ENCODE measurements at places on chromosomes 16 and 17.
A peak's percentile ranks its signal among the peaks of the same experiment; 100 is the strongest.

GRCh38 chr17:76504117-76504516 lies 2.9 kb upstream of the RHBDF2 start:
- DNase-seq, result no peak

GRCh38 chr17:55731586-55732250 lies 9.1 kb upstream of the TMEM100 start:
- no peak for DNase-seq

DNA sequence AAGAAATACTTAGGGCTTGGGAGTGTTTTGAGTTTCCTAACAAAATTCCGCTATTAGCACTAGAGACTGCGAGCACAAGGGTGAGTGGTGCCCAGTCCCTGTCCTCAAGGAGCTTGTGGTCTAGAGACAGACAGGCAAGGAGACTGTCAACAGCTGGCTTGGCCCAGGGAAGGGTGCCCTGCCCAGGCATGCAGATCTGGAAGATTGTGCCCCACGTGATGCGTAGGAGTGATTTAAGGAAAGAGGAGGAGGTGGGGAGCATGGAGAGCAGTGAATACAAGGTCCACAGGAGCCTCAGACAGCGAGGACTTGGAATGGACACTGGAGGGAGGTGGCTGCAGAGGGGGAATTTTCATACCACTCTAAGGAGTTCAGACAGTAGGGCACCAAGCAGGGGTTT lies 25.0 kb downstream of the SCPEP1 start:
- DNase-seq, result no peak

DNA sequence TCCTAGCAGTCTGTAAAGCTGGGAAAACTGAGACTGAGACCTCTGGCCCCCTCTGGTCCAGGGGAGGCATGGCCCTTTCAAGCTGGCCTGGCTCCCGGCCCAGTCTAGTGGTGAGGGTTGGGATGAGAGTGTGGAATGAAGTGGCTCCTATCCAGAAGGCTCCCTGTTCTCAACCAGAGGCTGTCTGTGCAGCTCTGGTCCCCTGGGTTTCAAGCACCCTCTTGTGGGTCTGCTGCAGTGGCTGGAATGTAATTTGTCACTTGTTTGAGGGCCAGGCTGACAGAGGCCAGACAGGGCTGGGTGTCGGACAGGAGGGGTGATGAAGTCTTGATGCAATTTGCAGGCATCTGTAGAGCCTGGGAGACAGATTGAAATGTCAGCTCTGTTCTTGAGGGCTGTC lies 22.1 kb upstream of the PHF12 start:
- no peak for DNase-seq

DNA sequence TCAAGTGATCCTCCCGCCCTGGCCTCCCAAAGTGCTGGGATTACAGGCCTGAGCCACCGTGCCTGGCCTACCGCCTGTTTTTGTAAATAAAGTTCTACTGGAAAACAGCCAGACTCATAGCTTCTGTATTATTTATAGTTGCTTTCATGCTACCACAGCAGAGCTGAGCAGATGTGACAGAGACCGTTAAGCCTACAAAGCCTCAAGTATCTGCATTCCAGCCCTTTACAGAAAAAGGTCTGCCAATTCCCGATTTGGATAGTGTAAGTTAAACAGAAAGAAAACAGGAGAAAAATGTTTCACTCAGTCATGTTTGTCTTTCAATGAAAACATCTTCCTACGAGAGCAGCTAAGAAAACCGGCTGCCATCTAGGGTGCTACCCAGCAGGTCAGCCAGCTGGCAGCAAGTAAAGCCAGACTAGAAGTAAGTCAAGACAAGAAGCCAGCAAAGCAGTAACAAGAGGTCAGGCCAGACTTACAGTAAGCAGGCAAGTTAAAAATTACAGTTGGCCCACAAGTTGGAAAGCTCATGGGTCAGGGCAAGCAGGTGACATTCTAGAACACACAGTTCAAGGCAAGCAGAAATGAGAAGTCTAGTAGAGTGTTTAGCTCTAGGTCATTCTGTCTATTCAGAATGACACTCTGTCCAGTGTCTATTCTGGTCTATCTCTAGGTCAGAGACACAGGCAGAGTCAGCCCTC lies 17.7 kb downstream of the NCBP3 start:
- DNase-seq, result no peak

- no peak for DNase-seq
Measured at GRCh38 chr17:68035131-68035522, 408 bp upstream of the KPNA2 start.

DNA sequence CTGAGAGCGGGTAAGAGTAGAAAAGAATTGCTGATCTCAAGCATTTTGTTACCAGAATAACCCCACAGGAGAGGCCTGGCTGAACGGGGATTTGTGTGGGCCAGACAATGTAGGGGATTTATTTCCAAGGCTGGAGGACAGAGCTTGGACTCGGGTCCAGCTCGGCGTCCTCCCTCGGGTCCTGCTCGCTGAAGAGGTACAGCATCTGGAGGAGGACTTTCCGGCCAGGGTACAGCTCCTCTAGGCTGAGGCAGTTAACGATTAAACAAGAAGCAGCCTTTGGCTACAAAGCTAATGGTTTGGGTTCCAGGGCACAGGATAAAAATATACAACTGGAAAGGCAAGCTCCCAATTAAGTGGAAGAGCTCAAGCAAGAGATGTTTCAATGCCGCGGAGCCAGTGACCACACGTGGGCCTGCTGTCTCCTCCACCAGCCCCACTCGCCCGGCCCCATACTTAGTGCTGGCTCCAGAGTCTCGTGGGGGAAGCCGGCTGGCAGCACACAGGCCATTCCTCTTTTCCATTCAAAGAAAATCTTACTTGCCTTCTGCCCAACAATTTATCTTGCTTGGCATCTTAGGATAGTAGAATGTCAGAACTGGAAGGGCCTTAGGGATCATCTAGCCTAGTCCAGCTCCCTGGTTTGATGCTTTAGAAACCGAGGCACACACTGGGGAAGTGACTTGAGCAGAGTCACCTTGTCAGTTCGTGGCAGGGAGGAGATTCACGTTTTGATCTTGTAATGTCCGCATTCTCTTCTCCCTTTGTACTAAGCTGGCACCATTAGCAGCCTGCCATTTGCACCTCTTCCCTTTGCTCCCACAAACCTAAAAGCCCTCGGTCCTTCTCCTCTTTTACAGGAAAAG lies 85.9 kb upstream of the TBX2 start:
- no peak for DNase-seq

DNA sequence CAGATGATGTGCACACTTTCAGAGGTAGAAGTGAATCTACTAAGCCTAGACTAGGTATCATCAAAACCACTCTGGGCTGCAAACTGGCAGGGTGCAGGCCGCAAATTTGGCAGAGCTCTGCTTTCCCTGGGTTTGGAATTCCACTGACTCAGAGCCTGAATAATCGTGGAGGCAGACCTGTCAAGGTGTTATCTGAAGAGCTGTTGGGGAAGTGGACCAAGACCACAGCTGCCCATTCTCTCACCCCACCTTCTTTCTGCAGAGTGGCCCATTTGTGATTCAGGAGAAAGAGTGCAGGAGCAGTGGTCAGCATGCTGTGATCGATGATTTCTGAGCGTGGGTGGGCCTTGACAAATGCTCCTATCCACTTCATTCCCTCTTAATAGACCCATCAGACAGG lies 45.8 kb upstream of the CBLN1 start:
- DNase-seq, result no peak

DNA sequence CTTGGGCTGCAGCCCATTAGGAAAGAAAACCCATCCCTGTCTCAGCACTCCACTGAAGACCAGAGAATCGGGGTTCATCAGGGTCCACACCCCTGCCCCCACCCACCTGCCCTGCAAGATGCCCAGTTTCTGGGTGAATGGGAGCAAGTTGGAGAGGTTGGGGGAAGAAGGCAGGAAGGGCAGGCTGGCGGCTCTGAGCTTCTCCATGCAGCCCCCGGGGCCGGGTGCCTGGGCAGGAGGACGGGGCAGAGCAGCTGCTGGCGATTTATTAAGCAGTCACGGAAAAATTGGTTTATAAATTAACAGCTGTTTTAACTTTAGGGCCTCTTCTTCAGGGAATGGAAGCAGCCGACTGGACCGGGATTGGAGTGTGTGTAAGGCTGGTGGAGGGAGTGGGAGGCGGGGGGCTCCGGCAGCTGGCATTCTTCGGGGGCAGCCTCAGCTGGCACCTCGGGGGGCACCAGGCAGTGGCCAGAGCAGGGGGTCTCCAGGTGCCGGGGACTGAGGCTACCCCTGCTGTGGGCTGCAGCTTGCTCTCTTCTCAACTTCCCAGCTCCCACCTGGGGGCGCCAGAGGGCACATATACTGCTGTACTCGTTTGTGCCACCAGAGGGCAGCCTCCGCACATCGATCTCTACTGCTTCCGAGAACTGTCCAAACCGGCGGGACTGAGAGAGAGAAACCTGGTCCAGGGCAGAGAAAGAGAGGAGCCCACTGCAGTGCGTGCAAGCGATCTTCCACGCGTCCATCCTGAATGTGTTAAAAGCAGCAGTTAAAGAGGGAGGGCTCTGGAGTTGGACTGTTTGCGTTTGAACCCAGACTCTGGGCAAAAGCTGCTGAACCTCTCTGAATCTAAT lies 5.0 kb upstream of the PPP1R1B start:
- DNase-seq, result peak; percentile 84

DNA sequence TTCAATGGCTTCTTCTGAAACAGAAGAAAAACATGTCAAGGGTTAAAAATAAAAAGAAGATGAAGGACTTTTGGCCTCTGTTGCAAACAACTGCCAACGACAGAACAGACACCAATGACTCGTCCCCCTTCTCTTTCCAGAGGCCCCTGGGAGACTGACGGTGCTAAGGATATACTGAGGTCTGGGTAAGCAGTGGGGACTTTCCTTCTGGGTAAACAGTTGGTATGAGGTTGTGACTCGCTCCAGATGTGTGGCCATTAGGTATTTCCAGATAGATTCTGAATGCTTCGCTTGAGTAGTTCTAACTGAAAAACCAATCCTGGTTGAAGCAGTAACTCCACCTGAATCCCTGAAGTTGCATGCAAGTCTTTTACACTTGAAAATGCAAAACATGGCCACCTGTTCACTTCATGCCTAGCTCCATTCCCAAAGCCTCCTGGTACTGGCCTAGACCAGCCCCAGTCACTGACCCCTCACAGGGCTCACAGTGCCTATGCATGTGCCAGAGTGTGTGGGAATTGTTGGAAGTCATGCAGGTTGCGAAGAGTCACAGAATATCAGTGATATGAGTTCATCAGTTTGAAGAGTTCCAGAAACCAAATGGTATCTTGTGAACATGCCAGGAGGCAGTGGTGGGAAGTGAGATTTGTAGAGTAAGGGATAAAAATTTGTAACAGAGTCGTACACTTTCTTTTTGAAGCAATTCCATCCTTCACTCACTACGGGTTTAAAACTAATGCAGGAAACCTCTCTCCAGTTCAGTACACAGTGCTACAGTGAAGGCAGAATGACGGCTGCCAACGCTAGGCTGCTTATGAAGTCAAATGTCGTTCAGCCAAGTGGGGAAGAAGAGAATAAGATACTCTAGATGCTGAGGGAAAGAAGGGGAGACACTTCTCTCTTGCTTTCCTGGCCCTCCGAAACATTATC lies 217.8 kb downstream of the ZFHX3 start:
- no peak for DNase-seq

GRCh38 chr16:28930652-28931051 lies 1.1 kb upstream of the CD19 start:
- no peak for DNase-seq

DNA sequence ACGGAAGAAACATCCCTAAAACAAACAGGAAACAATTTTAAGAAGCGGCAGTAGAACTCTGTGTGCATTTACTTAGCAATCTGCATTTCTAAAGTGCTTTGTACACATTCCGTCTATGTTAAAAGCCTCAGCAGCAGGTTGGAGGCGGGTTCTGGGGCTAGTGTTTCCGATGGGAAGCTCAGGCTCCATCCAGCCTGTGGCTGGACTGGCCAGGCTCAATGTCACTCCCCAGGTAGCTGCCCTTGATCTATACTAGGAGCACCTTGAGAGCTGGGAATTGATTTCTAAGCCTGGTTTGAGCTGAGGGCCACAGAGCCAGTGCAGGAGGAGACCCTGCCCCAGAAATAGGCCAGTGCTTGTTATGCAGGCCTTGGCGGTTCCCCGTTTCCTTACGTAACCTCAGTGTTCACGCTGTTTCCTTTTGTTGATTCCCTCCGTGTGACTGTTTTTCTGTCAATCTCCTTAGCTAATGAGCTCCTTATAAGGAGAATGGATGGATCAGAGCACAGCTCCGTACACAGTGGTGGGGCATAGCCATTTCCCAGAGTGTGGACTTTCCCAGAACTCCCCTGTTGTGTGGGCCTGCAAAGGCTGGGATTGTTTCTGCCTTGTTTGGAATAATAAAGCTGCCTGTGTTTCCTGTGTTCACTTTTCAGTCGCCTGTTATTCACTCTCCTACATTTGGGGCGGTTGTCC lies 21.4 kb downstream of the ADORA2B start:
- no peak for DNase-seq

GRCh38 chr17:41555105-41555887 lies 16.6 kb downstream of the KRT9 start:
- no peak for DNase-seq

DNA sequence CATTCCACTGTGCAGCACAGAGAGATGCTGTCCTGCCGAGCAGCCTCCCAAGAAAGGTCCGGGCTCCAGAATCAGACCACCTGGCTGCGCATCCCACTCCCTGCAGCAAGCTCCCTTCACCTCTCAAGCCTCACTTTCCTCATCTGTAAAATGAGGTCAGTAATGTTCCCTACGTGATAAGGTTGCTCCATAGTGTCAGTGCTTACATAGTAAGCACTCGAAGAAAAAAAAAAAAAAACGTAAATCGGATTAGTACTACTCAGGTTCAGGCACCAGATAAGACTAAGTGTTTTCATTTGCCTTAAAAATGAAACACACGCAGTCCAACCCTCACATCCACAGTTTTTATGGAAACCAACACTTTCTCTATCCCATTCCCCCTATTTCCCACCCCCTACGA lies 76.7 kb downstream of the CCT6B start:
- DNase-seq, result no peak

GRCh38 chr16:30615358-30616091 lies 5.3 kb upstream of the ZNF689 start:
- DNase-seq, result peak; percentile 15

DNA sequence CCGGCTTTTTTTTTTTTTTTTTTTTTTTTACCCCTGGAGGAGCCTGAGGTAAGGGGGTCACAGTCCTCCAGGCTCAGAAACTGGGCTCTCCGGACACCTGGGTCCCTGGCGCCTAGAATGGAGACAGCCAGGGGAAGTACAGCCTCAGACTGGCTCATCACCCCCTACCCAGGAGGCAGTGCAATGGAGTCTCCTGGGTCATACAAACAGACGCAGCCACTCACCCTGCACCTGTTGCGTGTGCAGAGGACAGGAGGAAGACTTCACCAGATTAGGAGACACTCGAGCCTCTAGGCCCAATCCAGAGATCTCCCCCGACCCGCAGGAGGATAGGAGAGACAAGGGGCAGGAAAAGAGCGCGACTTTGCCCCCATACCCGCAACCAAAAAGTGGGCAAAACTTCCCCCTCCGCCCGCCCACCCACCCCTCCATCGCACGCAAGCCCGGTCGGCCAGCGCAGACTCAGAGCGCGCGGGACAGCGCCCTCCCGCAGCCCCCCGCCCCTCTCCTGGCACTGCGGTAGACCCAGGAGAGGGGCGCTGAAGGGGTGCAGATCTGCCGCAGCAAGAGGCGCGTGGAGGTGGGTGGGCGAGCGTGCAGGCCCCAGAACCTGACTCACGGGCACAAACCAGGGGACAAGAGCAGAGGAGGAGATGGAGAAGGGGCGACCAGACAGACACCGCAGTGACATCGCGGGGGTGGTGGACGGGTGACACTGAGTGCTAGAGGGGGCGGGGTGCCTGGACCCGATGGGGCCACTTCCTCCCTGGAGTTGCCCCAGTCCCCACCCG lies 900 bp downstream of the HAP1 start:
- DNase-seq, result no peak
